ENCODE measurements at places on chromosomes 2 and 18. TPM values are rescaled to one million over a fixed set of nuclear protein-coding genes. Genes with fewer than 3 reads are reported as not detected.

DNA sequence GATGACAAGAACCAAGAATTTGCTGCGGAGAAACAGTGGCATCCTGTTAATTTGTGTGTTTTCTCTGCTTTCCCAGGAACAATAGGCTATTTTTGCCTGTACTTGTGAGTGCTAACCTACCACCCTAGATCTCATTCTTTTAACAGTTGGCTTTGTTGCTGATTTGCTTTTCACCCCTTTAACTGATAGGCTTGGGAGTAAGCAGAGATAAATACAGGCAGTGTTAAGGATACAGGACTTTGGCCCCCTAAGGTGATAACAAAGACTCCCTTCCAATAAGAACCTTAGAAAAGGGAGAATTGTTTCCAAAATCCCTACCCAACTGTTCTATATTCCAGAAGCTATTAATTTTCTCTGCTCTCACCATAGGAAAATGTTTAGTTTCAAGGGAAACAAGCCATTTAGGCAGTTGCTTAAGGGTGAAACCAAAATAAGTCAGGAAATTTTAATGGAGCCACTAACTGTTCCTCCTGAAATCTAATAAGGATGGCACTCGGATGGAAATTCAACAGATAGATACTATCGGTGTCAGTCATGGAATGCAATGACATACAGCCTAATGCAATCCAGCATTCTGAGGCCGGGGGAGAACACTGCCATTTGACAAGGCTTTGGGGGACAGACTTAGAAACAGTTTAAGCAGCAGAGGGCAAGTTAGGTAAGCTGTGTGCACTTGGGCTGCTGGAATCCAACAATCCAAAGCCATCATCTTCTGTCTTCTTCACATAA lies 238.8 kb downstream of the RNF152 start:
- DNase-seq = no peak

- DNase-seq = no peak
Measured at GRCh38 chr2:88019985-88020384, 3.6 kb upstream of the RNU2-63P start.

GRCh38 chr2:121095257-121096080 lies 189.5 kb downstream of the TFCP2L1 start:
- peak; percentile 92 for DNase-seq

- DNase-seq = no peak
Measured at GRCh38 chr2:27855476-27855875, 34.7 kb downstream of the RBKS start.

- peak; percentile 5 for DNase-seq
Measured at GRCh38 chr2:7841751-7842150, 840.1 kb upstream of the ID2 start.

Gene NRBP1
- 141 TPM for total RNA-seq

DNA sequence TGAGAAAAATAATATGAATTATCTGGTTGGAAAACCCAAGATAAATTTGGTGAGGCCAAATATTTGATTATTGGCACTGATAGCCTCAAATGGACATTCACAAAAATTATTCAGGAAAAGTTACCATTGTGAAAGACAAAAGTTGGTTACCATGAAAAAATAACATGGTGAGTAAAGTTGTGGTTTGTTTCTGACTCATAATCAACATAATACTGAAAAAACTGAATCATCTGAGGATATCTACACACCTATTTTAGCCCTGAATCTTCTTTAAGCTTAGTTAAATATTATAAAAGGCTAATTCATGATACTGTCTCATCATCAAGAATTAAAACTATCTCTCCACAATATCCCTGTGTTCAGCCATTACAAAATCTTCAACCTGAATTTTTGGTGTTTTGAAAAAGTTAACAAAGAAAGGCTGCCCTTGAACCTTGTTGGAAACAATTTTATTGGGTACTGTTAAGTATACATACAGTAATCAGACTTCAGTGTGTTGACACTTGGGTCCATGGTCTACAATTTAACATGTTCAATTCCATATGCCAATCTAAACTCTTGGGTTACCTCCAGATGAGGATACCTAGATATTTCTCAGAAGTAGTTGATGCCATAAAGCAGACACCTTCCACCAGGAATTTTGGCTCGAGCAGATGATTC lies 607.5 kb upstream of the SLC39A10 start:
- DNase-seq = no peak

Gene SKOR2
- total RNA-seq = not detected

DNA sequence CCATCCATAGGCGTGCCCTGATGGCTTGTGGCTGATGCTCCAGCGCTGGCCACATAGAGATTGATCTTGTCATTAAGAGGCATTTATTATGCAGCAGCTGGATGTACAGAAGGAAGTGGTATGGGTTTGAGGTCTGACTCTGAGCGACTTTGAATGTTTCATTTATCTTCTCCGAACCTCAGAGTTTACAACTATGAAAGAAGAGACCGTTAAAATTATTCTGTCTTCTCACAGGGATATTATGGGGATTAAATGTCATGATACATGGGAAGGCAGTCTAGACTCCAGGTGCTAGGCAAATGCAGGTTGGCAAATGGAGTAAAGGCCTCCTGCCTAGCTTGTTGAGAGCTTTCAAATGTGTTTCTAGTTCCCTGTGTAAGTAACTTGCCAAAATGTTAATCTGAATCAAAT lies 30.3 kb downstream of the MOGAT1 start:
- no peak for DNase-seq

GRCh38 chr2:196934672-196935071 lies 8.2 kb upstream of the PGAP1 start:
- no peak for DNase-seq

Gene ITPRIPL1
- 7.7 TPM for total RNA-seq

Gene SLC4A5
- 2.0 TPM for total RNA-seq

DNA sequence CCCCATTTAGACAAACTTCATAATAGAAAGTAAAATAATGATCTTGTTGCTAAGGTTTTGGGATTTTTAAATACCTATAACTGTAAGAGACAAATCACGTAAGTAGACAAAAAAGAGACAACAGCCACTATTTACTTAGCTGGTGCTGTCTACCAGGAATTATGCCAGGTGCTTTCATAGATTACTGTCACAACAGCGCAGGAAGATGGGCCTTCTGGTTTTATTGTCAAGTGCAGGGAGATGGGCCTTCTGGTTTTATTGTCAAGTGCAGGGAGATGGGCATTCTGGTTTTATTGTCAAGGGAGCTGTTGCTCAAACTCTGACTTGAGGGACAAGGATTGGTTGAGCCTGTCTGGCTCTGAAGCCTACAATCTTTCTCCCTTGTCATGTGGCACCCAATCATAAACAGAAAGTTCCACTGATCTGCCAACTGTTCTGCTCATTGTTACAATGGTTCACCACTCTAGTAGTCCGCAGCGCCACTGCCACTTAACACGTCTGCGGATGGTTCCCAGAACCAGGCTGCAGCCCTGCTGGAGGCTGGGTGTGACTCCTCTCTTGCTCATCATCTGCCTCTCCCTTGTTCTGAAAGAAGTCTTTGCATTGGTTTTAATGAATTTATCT lies 95.0 kb downstream of the RNF144A start:
- no peak for DNase-seq

DNA sequence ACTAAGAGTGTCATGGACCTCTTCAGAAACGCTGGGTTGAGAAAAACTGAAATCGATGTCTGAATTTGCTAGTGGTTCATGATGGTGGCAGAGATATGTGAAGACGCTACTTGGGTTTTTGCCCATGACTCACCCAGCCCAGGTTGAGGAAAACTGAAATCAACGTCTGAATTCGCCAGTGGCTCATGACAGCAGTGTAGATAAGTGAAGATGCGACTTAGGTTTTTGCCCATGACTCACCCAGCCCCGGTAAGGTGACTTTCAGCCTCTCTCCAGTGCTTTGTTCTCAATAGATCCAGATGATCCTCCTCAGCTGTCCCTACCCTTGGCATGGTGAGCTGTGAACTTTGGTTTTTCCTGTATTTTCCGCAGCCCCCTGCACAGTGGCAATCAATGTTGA lies 105.3 kb upstream of the SIX3 start:
- peak; percentile 22 for DNase-seq

GRCh38 chr2:234060236-234060635 lies 9.7 kb downstream of the SPP2 start:
- no peak for DNase-seq

Gene FLACC1
- total RNA-seq = not detected

GRCh38 chr2:74439803-74440377 lies 1.8 kb downstream of the RTKN start:
- DNase-seq = no peak

Gene OR6B2
- total RNA-seq = not detected

DNA sequence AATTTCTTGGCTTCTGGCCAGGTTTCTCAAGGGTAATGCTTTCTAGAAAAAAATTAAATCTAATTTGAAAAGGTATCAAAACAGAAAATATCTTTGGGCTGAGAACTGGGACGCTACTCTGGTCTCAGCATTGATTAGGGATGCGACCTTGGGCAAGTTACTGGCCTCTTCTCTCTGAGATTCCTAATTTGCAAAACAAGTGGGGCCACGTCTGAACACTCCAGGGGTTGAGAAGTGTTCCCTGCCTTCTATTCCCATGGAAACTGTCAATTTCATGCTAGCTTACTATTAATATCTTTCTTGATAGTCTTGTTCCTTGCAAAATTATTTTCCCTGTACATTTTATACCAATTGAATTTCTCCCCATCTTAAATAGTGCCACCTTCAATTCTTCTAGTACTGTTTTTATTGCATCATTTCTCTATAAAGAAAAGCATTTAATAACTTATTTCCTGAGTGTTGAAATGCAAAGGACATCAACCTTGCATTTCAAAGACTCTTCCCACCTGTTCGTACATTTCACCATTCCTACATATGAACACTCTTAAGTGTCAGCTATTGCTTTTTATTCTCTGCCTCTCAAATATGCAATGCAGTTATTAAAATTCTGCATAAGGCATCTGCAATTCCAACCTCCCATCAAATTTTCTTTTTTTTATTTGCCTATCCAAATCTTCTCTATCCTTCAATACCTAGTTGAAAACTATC lies 118.3 kb upstream of the DSEL start:
- DNase-seq = peak; percentile 64

Gene GKN2
- total RNA-seq = not detected

DNA sequence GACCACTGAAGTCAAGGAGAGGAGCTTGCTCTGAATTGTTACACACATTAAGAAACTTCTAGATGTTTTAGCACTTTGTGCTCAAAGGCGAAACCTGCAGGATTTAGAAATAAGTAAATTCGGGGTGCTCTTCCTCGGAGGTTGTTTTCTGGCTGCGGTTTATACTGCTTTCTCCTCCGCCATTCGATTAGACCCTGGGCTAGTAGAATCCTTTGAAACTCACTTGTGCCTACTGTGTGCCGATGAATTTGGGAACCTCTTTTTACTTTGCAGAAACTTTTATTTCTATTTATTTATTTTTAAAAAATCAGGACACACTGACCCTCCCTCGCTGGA lies 3.5 kb downstream of the MEIS1 start:
- DNase-seq = no peak

DNA sequence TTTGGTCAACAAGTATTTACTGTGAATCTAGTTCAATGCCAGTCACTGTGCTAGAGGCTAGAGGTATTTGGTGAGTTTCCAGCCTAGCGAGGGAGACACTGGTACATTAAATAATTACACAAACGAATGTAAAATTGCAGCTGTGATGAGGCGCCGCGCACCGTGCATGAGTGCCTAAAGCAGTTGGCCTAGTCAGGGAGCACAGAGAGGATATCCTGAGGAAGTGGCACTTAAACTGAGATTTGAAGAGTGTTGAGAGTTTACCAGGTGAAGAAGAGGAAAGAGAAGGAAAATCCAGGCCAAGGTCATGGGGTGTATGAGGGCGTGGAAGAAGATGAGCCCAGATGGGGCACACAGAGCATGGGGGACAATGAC lies 157.6 kb upstream of the NDUFV2 start:
- no peak for DNase-seq

Gene PLB1
- 0.42 TPM for total RNA-seq

Gene NGEF
- 2.8 TPM for total RNA-seq

Gene ABCB11
- 0.04 TPM for total RNA-seq

GRCh38 chr2:191923652-191923997 lies 76.7 kb upstream of the CAVIN2 start:
- DNase-seq = no peak

Gene CENPA
- 21.5 TPM for total RNA-seq

DNA sequence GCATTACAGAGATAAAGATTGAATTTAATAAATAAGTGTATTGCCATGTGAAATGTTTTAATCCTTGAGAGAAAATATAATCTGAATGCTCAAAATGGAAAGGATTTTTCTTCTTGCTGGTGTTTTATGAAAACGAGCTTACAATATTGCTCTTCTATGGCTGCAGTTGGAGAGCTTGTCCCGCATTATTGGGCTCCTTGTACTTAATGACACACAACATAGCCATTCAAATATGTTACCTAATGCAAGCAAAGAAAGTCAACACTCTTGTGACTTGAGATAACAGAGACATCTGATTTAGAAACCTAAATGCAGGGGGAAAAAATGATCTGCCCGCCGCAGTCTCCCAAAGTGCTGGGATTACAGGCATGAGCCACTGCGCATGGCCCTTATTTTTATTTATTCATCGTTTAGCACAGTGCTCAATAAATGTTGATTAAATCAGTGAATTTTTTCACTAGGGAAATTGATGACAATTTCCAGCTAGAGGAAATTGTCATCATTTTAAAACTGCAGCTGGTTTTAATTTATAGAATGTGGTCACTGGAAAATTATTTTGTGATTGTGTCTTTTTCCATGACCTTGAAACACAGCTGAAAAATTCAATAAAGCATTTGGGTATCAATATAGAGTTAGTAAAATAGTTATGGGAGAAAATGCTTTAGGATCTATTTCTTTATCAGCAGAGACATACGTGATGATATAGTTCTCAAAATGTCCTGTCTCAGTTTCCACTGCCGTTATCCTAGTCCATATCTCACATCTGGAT lies 2.4 kb upstream of the PRKD3 start:
- no peak for DNase-seq

Gene FBXO48
- total RNA-seq = 1.0 TPM

DNA sequence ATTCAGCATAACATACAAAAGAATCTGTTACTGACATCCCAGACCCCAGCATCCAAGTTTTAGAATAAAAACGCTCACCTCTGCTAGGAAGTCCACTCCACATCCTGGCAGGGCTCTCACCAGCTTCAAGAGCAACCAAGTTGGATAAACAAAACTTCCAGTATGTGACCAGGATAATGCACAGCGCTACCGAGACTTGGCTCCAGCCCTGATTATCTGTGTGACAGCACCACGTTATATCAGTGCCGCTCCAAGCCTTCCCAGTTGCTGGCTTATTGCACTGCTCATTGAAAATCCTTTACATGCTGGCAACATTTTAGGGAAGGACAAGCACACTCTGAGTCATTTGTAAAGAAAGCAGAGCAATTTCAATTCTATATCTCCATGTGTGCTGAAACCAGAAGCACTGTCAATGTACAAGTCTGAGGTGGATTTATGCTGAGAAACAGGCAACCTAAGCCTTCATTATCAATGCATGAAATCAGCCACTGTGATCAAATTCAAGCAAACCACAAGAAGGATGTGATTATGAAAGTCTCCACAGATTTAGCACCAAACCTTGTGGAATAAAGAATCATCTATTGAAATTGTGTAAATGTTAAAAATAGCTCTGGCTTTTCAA lies 115.7 kb downstream of the ZNF385B start:
- DNase-seq = no peak

Gene RPL37A
- 2,441 TPM for total RNA-seq

DNA sequence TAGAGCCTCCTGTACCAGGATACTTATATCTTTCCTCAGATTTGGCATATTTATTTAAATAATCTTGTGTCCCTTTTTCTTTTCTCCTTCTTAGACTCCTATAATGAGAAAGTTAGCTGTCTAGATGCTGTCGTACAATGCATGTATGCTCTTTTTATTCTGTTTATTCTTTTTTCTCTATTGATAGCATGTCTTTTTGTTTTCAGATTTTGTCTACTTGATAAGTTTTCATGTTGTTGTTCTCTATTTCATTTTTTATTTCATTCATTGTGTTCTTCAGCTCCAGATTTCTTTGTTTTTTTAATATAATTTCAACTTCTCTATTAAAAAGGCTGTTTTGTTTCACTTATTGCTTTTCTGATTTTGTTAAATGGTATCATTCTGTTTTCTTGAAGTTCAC lies 674.3 kb upstream of the POU3F3 start:
- DNase-seq = no peak
